Posterior cingulate gyrus (tissue), 11 donors: ENCODE measurements at places on chromosomes 12 and 14.

GRCh38 chr12:100953217-100953616, 158.6 kb downstream of the ANO4 start:
- no peak for DNase-seq

GRCh38 chr14:77403768-77404167, 19.6 kb downstream of the NOXRED1 start:
- no peak for DNase-seq

DNA sequence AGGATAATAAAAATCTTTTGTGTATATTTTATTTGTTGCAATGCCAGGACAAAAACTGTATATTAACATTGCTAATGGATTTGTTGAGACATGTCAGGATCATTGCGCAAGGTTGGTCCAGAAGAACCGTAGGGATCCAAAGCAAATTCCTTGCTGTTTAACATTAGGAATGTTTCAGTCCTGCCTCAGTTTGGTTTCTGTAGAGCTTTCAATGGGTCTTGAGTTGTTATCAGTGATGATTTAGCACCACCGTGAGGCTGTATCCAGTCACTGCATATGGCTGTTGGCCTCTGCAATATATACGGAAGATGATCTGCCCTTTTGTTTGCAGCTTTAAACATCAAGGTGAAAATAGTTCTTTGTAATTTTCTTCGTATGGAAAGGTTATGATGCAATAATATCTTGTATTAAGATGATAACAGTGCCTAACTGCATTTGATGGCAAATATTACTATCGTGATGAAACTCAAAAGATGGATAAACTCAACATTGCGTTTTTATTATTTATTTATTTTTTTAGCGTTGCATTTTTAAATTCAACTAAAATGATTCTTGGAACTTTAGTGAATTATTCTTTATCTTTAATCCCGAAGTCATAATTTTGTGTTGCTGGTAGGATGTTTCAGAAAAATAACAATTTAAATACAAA, 231.2 kb downstream of the AKAP6 start:
- DNase-seq = peak; percentile 61

DNA sequence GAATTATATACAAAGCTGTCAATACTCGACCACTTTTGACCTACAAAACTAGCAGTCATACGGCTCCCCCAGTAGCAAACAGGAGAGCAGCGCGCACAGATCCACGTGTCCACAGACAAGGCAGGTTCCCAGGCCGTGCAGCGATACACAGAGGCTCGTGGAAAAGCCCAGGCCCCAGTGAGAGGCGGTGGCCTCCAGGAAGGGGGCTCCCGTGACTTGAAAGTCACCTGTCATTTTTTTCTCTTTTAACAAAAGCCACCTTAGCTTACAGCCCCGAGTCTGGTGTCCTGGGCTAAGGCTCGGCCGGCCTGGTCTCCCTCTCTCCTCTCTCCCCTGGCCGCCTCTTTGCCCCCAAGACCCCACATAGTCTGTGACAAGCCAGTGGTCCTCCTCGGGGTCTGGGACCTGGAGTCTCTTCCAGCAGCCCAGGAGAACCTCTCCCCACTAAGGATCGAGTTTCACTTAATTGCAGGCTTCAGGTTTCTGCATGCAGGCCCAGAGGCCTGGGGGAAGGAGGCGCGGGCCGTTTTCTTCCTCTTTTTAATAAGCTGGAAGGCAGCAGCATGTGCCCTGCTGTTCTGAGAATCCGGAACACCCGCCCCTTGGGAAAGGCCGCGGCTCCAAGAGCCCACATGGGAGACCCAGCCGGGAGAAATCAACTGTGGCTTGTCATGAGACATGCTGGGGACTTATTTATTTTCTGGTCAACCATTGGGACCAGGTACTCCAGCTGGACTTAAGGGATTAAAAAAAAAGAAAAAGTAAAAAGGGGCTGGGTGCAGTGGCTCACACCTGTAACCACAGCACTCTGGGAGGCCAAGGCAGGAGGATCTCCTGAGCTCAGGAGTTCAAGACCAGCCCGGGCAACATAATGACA, 15.9 kb downstream of the NCOR2 start:
- DNase-seq = no peak

- DNase-seq = peak; percentile 74
Measured at GRCh38 chr14:90426031-90426540, 29.3 kb downstream of the CALM1 start.

- DNase-seq = no peak
Measured at GRCh38 chr12:44296624-44297197, 460.8 kb downstream of the TMEM117 start.

- DNase-seq = no peak
Measured at GRCh38 chr14:61395115-61395725, 73.8 kb downstream of the PRKCH start.

DNA sequence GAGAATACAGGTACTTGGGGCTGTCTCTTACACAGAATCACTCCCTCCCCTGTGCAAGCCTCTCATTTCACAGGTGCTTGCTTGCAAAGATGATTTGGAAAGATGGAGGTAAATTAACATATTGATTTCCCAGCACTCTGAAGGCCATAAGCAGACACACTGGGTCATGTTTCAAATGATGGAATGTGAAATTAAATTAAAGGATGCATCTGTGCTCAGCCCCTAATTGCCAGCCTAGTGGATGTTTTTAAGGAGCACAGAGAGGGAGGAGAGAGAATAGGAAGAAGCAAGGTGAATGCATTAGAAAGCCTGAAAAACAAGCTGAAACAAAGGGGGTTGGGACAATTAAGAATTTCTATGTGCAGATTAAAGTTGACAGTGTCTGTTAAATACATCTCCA, 96.1 kb upstream of the GRIP1 start:
- DNase-seq = no peak

DNA sequence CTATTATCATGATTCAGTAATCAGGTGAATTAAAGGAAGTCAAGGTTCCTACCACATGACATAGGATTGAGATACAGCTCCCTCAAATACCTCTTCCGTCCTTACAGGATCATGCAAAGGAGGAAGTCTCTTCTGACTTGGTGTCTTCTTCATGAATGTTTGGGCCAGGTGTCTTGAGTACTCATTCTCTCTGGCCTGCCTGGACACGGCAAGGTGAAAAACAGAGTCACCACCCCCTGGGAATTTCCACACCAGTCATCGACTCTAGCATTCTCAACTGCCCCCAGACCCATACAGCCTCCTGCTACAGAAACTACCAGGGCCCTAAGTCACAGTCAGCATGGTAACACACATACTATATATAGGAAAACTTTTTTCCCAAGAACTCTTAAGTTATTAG, 44.9 kb upstream of the LTBP2 start:
- DNase-seq = no peak

- DNase-seq = no peak
Measured at GRCh38 chr12:94761559-94761958, 111.2 kb upstream of the TMCC3 start.

- DNase-seq = no peak
Measured at GRCh38 chr12:45483571-45483970, 245.9 kb upstream of the ARID2 start.

DNA sequence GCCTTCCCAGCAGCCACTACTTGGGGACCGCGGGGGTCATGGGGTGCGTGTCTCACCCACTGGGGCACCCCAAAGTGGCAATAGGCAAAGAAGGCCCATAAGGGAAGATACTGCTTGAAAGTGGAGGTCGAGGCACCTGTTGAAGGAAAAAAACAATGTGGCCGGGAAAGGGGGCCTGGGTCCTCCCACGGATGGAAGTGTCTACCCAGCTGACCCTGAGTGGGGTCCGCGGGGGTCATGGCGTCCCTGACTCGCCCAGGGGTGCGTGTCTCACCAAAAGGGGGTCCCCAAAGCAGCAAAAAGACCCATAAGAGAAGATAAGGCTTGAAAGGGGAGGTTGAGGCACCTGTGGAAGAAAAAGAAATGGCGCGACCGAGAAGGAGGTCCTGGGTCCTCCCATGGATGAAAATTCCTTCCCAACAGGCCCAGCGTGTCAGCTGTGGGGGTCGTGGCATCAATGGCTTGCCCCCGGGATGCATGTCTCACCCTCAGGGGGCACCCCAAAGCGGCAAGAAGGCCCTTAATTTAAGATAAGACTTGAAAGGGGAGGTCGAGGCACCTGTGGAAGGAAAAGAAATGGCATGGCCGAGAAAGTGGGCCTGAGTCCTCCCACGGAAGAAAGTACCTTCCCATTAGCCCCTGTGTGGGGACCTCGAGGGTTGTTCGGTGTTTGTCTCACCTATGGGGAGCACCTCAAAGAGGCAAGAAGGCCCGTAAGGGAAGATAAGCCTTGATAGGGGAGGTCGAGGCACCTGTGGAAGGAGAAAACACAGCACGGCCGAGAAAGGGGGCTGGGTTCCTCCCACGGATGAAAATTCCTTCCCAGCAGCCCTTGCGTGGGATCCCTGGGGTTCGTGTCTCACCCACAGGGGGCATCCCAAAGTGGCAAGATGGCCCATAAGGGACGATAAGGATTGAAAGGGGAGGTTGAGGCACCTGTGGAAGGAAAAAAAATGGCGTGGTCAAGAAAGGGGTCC, 266.0 kb downstream of the ALG10 start:
- DNase-seq = peak; percentile 5

DNA sequence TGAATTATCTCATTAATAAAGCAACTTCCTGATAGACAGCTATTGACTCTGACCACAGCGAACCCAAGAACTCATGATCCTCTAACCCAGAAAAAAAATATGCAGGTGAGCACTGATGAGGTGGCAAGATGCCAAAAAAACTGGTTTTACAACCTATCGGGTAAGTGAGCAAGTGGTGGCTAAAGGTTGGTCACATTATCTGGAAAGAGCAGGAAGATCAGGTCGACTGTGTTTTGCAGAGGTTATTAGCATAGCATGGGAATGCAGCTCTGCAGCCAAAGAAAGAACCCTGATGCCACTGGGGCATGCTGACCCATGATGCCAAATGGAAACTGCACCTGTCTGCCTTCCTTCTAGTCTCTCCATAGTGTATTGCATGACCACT, 23.5 kb downstream of the BHLHE41 start:
- no peak for DNase-seq

- no peak for DNase-seq
Measured at GRCh38 chr12:103782399-103782798, 58.6 kb downstream of the NT5DC3 start.

- no peak for DNase-seq
Measured at GRCh38 chr12:66716522-66716921, 37.6 kb upstream of the GRIP1 start.

GRCh38 chr14:103127861-103128598, 4.8 kb downstream of the TNFAIP2 start:
- DNase-seq = no peak

DNA sequence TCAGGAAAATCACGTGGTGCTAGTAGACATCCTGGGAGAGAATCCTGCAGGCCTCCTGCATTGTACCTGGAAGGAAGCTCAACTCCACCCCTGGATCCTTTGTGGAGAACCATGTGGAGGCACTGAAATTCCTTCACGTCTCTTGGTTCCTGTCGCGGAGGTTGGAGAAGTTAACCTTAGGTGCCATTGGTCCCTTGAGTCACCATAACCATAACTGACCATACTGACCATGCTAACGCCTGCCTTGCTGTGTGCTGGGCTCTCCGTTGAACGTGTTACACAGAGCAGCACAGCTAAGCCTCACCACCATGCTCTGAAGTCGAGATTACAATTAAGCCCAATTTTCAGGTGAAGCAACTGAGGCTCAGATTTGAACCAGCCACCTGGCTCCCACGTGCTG, 18.6 kb downstream of the C14orf132 start:
- DNase-seq = no peak

- no peak for DNase-seq
Measured at GRCh38 chr14:65346895-65347294, 65.6 kb upstream of the FUT8 start.

- no peak for DNase-seq
Measured at GRCh38 chr14:99254328-99255009, 17.5 kb downstream of the BCL11B start.

DNA sequence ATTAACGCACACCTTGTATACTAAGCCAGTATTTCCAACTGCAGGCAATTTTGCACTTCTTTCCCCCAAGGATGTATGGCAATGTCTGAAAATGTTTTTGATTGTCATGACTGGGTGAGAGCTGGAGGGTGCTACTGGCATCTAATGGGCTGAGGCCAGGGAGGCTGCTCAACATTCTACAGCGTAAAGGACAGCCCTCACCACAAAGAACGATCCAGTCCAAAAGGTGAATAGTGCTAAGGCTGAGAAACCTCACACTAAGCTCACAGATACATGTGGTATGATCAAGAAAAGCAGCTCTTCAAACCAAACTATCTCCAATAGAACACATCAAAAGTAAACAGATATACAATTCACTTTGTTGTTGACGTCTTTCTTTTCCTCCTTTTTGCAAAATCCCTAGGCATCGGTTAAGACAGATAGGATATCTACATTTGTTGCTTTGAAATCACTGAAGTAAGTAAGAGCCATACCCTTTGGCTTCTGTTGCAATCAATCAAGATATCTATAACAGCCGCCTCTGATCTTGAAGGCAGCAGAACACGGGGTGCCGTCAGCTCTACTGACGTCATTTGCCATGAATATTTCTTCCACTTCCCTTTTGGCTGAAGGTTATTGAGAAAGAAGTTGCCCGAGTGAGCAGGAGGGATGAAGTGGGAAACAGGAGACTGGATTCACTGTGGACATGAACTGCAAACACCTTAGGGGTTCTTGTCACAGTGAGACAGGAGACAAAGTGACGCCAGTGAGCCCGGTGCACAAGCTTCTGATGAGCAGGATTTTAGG, 218.3 kb downstream of the FOXN3 start:
- DNase-seq = no peak

- no peak for DNase-seq
Measured at GRCh38 chr12:32615441-32615840, 63.7 kb upstream of the DNM1L start.

- no peak for DNase-seq
Measured at GRCh38 chr14:72788972-72789728, 104.8 kb downstream of the DPF3 start.

- DNase-seq = no peak
Measured at GRCh38 chr12:16691624-16692023, 85.7 kb upstream of the LMO3 start.

GRCh38 chr12:45329238-45329637, 113.3 kb downstream of the ANO6 start:
- no peak for DNase-seq

GRCh38 chr12:106764738-106765137, 9.7 kb upstream of the RIC8B start:
- peak; percentile 48 for DNase-seq

DNA sequence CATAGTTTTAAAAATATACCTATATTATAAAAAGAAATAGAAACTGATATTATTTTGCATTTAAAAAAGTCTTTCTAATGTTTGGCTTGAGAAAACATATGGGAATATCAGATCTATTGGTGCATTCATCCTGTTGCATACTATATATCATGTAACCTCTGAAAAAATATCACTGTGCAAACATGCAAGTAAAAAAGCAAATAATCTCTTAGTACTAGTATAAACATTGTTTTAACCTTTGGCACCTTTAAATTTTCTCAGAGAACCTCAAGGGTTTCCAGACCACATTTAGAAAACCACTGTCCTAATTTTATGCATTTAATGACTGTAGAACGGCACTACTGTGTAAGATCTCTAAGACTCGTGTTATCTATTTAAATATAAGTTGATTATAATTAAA, 416.8 kb downstream of the LRFN5 start:
- DNase-seq = no peak

GRCh38 chr12:80936353-80936641, 1.4 kb downstream of the LIN7A start:
- DNase-seq = peak; percentile 92
